H1 (cell line): ENCODE measurements at places on chromosomes 3 and 15. TPM values are rescaled to one million over a fixed set of nuclear protein-coding genes. Genes with fewer than 3 reads are reported as not detected.

SPINT1 gene
- total RNA-seq, result 117 TPM in 2 replicates

CMTM8 gene
- total RNA-seq, result 10.5 and 11.7 TPM in 2 replicates

MYZAP gene
- 0.65 and 0.94 TPM in 2 replicates for total RNA-seq

AP3B2 gene
- total RNA-seq, result 23.6 and 25.7 TPM in 2 replicates

ZNF80 gene
- total RNA-seq, result not detected in 2 replicates

CPLX3 gene
- total RNA-seq, result not detected in 2 replicates

TAGLN3 gene
- 7.2 and 7.5 TPM in 2 replicates for total RNA-seq

- DNase-seq, result no peak
These were observed 624.7 kb upstream of the ALCAM start for GRCh38 chr3:104742044-104742443.

- DNase-seq, result no peak
These were observed 966 bp downstream of the MYO1E start for GRCh38 chr15:59371458-59372351.

DNA sequence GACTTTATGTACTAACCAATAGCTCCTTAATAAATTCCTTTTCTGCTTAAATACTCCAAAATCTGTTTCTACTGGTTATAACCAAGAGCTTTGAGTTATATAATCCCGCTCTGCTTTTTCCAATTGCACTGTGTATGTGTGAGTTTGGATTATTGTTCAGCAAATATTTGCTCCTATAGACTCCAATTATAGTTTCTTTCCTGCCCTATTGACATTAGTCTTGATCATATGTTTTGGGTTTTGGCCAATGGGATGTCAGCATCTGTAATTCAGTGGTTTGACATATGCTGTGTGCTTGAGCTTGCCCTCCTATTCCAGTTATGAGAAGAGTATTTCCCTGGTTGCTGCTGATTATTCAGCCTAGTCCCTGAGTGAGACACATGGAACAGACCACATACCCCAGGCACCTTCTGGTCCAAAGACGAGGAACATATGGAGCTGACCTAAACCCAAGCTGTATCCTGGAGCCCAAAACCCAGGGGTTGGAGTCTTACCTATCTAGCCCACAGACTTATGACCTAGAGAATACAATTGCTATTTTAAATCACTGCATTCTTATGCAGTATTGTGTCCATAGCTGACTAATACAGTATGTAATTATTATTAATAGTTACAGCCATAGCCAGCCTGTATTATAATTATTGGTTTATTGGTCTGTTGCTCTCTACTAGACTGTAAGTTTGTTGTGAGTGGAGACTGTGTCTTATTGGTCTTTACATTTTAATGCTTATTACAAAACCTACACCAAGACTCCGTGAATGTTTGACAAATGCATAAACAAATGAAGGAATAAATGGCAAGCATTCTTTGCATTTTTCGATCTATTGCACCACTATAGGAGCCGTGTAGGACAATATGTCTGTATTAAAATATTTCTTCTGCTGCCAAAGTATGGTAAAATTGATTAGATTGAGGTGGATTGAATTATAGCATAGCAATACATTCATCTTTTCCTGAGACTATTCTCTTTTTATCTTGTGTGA lies 11.7 kb upstream of the ZNF280D start:
- no peak for DNase-seq

GRCh38 chr3:38283810-38284755 lies 2.0 kb downstream of the SLC22A14 start:
- no peak for DNase-seq

DNA sequence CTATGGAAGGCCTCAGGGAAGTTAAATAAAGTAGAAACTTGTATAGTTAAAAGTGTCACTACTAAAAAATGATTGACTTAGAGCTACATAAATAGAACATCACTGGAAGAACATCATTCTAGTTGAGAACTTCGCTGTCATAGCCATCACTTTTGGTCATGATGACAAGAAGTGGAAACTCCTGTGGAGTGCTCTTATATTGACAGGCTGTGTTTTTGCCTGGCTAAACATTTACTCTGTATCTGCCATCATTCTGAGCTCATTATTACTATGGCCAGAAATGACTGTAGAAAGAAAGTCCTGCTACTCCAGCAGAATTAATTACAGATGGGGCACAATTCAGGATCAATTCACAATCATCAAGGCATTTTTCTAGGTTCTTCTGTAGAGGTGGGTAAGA lies 165.1 kb upstream of the GOLIM4 start:
- DNase-seq, result no peak

DNA sequence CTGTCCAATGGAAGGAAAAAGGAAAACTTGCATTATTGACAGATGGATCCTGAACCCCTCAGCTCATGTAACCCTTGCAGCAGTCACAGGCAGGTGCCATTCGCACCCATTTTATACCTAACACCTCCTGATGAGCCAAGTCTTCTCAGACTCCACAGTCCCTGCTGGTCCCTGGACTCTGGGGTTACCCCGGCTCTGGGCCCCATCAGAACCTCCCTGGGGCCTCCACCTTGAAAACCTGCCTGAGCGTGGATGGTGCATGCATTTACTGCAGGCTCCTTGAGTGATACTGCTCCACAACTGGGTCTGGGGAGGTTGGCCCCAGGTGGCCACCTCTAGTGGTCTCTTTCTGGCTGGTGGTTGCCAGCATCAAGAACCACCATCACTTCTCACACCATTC lies 15.9 kb upstream of the DOCK3 start:
- no peak for DNase-seq

GRCh38 chr15:52280326-52281084 lies 15.1 kb downstream of the MYO5C start:
- no peak for DNase-seq

DNA sequence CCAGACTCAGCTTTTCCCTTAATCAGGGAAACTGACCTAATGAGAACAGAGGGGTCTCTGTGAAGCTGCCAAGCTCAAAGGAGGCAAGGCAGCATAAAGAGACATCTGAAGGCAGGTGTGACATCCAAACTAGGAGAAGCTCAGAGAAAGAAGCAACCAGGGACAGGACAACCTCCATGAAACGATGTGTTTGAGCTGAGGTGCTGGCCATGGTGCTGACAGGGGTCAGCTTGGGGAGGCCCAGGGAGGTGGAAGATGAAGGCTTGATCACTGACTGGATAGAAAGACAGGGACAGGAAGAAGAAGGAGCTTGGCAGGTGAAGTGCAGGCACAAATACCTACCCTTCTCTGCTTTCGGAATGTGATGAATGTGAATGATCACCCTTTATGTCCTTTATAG lies 179.5 kb upstream of the NSMCE3 start:
- peak; percentile 67 for DNase-seq

DNA sequence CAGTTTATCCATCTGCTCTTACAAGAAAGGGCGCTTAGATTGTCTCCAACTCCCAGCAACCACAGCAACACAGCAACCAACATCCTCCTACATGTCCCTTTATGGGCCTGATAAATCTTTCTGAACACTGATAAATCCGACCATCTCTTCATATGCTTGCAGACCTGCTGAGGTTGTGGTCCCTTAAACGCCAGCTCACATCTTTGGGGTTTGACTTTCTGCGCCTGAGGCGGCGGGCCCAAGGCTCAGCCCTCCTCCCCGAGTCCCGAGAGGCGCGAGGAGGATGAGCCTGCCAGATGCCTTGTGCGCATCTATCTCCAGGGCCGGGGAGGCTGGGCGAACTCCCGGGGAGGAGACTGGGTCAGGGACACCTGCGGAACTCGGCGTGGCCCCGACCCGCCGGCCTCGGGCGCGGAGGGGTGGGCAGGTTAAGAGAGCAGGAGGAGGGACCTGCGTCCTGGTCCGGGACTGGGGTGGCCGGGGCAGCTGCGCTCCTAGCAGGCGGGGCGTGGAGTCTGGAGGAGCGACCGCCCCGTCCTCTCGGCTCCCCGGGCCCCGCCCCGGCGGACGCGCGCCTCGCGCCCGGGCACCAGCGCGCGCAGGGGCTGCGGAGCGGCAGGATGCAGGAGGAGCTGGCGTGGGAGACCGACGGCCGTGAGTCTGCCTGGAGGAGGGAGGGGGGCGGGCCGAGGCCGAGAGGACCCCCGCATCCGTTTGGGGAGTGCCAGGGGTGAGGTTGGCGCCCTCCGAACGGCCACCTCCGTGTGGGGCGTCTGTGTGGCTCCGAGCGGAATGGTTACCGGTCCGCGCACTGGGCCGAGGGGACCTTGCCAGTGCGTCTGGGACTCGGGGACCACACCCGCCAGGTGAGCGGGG lies at the start of gene ANKDD1A:
TSS of gene ANKDD1A (plus strand) at position 592 of the 876 bp plus-strand sequence. CDS start at position 621, 29 bp downstream.
- peak; percentile 90 for DNase-seq
